ENCODE measurements at places on chromosomes 7 and 10.

- DNase-seq = no peak
Measured at GRCh38 chr7:106783286-106783685, 81.8 kb upstream of the PIK3CG start.

DNA sequence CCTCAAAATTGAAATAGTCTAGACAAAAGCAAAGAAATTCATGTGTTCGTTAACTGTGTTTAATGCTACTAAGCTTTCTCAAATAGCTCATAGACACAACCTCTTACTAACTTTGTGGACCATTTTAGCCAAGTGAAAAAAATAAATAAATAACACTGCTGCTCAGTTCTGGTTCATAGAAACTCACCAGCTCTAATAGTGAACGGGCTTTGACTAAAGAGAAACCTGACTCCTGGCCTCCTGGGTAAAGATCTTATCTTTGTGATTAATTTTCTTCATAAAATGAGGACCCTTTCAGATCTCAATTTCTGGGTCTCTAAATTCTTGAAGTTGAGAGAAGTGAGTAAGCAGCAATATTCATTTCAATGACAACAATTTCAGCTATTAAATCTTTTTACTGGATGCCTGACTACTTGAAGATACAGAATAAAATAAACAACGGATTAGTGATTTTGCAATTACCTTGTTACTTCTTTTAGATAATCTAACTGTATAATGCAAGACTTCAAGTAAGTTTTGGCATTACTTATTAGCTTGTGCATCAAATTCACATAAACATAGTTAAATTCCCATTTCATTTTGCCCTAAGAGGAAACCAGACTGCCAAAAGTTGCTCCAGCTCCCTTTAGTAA lies 3.1 kb downstream of the CADPS2 start:
- DNase-seq = no peak

DNA sequence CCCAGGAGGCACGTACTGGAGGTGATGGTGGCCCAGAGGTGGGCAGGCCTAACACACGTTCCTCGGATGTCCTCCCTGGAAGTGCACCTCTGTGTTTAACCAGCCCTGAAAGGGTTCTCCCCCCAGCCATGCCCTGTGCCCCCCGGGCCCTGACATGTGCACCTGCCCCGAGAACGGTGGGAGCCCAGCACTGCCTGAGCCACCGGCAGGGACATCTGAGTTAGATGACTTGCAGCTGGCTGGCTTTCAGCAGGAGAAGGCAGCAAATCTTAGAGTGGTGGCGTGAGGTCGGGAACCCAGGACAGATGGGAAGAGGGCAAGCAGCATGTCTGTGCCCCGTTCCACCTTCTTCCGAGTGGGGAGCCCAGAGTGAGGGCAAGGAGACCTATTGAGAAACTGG lies 291.8 kb downstream of the TCERG1L start:
- no peak for DNase-seq

GRCh38 chr7:64907641-64908326 lies 4.7 kb downstream of the ZNF273 start:
- DNase-seq = no peak

DNA sequence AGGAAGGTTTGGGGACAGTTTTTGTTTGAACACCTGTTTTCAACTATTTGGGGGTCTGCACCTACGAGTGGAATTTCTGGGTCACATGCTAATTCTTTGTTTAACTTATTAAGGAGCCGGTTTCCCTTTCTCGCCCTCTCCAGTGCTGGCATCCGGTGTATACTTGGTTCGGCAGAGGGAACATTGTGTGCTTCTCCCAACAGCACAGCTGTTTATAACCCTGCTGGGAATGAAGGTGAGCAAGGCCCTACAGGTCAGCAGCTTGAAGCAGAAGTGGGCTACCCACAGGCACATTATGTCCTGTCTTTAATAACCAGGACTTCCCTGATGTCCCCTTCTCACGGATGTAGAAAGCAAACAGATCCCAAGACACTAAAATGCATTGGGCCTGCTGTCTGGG lies 87.5 kb upstream of the PDCD4 start:
- no peak for DNase-seq

GRCh38 chr7:23530405-23530804 lies 1.4 kb downstream of the TRA2A start:
- no peak for DNase-seq

- no peak for DNase-seq
Measured at GRCh38 chr10:35341521-35341920, 5.2 kb downstream of the CCNY start.

DNA sequence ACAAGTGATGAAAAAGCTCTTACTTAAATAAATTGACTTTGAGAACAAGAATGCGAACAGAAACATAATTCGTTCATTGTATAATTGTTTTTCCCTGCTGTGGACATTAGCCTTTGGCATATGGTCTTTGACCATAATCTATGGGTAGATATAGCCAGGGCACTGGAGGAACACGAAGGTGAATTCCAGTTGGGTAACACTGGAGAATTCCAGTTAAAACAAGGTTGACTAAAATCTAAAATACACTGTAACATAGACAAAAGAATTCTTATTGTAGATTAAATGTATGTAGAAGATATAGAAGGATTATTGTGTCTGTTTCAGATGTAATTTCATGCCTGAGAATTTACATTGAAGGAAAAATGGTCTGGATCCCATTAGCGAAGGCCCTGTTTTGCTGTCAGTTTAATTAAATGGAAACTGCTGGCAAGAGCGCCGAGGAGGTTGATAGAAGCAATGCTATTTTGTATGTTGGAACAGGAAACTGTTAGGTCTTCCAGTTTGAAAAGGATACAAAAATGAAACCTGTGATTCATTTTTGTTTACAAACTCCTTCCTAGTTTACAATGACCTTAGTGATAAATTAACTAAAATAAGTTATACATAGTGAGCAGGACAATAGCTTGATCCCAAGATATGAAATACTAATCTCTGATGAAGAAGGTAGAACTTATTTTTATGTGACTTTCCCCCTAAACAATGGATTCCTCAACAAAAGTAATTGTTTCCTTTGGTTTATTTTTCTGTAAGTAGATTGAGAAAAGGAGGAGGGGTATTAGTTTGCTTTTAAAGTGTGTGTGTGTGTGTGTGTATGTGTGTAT lies 68.9 kb downstream of the ARID5B start:
- DNase-seq = peak; percentile 53

DNA sequence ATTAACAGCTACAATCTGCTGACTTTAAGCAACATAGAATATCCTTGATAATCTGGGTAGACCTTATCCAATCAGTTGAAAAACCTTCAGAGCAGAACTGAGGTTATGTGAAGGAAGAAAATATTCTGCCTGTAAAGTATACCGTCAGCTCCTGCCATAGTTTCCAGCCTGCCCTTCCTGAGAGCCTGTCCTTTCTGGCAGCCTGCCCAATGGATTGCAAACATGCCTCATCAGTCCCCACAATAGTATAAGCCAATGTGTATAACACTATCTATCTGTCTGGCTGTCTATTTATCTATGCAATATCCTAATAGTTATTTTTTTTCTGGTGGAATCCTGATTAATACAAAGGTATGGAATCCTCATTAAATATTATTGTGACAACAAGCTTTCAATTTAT lies 489.2 kb upstream of the KCND2 start:
- peak; percentile 46 for DNase-seq

- no peak for DNase-seq
Measured at GRCh38 chr10:29343607-29344038, 54.8 kb downstream of the LYZL1 start.

GRCh38 chr7:46954181-46954580 lies 627.7 kb downstream of the TNS3 start:
- DNase-seq = no peak

DNA sequence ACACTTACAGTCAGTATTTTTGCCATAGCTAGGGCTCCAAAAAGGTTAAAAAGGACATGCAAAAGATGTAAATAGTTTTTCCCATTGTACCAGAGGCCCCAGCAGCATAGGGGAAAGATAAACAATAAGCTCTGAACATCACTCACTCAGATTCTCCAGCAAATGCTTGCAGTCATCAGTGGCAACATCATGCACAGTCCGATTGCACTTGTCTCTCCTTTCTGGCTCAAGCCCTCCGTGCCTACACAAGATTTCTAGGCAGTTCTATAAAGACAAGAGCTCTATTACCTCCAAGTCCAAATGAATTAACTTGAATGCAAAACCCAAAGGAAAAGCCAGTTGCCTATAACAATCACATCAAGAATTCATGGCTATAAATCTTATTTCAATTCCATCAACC lies 106.3 kb downstream of the CTTNBP2 start:
- DNase-seq = no peak

- DNase-seq = no peak
Measured at GRCh38 chr10:42934351-42934811, 142.5 kb upstream of the RET start.

DNA sequence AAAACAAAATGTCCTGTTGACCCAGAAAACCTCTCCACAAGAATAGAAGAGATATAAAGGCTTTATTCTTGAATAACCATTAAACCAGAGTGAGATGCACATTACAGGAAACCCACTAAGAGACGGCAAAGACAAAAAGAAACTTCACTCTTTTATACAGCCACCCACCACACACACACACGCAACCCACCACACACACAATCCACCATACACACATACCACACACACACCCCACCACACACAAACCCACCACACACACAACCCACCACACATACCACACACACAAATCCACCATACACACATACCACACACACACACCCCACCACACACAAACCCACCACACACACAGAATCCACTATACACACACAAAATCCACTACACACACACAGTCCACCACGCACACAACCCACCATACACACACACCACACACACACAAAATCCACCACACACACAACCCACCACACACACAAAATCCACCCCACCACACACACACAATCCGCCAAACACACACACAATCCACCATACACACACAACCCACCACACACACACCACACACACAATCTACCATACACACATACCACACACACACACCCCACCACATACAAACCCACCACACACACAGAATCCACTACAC lies 9.5 kb upstream of the REPIN1 start:
- no peak for DNase-seq

GRCh38 chr7:24936121-24936824 lies 43.7 kb downstream of the OSBPL3 start:
- no peak for DNase-seq

DNA sequence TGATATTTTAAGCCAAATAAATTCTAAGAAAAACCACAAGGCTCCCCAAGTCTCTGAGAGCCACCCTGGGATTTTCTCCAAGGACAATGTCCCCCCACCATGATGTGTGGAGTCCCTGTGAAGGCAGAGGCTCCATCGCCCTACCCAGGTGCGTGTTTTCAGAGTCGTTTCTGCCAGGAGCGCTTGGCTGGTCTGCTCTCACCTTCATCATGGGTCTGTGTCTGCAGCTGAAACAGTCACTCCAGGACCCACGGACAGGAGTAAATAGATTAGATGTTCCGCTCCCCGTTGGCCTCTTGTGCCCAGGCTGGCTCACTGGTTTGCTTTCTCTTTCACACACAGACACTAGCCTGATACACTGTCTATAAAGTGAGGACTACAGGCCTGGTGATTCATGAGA lies 217.5 kb downstream of the SFMBT2 start:
- no peak for DNase-seq

GRCh38 chr10:128612631-128613030 lies 486.4 kb upstream of the MKI67 start:
- no peak for DNase-seq

DNA sequence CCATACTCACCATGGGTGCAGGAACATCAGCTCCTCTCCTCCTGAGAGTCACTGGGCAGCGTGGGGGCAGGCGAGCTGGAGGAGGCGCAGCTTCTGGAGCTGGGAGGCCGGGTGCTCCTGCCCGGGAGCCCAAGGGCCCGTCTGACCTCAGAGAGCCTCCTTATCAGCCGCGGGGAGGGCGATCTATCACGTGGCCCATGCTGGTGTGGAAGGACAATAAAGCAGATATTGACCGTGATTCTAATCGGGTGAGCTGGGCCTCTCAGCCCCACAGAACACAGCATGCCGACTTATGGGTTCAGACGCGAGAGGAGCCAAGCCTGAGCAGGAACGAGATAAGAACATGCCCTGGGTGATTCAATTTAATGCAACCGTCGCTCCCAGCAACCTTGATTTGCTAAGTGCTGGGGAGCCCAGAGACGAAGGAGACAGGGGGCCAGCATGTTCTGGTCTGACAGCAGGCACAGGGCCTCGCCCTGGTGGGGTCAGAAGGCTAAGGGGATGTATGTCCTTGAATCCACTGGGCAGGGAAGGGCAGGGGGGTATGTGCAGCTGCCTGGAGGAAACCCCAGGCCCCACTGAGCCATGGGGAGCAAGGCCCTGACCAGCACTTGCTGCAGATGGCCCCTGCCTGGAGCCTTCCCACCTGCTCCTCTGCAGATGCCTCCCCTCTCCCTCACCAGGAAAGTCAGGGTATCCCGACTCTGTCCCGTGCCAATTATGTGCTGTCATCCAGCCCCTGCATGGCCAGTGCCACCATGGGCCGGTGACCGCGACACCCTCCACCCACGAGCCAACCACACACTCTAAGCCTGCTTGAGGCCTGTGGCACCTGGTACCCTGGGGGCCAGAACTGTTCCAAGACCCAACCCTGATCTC lies 95.3 kb upstream of the RET start:
- no peak for DNase-seq

- no peak for DNase-seq
Measured at GRCh38 chr10:35449944-35450343, 113.6 kb downstream of the CCNY start.

- no peak for DNase-seq
Measured at GRCh38 chr10:125156739-125157480, 3.5 kb downstream of the CTBP2 start.

GRCh38 chr10:20608503-20608902 lies 288.6 kb downstream of the NEBL start:
- no peak for DNase-seq

DNA sequence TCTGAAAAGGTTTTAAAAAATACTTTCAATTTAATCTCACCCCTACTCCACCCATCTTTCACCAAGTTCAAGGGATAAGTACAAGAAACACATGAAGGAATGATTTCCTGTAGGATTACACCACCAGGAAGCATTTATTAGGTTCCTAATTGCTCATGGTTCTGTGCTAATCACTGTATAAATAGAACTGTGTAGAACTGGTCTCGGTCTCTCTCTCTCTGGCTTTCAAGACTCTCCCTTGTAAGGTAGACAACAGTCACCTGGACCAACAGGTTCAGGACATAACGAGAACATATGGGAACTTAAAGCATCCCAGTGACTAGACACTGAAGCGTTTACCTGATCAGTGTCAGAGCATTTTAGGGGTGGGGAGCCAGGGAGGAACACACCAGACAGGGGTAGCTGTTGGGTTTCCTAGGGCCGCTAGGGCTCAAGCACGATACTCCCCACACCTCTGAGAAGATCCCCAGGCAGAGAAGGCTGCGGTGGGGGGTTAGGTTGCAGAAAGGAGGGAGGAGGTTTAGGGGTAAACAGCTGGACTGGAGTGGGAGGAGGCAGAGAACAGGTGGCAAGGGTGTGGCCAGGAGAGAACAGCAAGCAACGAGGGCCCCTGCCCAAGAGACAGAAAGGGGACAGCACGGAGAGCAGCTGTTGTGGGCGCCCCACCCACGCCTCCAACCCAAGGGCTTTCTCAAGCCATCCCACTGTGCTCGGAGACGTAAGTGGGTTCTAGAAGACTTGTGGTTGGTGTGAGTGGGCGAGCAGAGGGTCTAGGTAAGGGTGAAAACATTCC lies 52.5 kb upstream of the USP6NL start:
- DNase-seq = no peak

- DNase-seq = no peak
Measured at GRCh38 chr10:17504547-17505245, 50.3 kb upstream of the ST8SIA6 start.
